Stimulated activated CD4-positive, alpha-beta T cell treated with anti-CD3 and anti-CD28 coated beads, TNF-alpha, amount 100 ng/mL, for 1 hour (primary cell): ENCODE measurements at places on chromosomes 4 and X.

GRCh38 chr4:6368601-6369000 is 99.0 kb downstream of the WFS1 start:
- no peak for DNase-seq

DNA sequence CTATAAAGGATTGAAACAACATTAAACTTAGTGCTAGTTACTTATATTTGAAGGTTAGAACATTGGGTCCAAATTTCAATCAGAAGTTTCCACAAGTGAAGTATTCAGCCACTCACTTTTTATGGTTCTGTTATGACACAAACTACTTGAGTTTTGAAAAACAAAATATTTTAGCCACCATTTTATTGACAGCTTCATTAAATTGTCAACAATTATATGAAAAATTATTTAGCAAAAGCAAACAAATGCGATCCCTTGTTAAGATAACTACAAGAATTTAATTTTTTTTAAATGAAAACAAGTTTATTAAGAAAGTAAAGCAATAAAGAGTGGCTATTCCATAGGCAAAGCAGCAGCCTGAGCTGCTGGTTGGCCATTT is 3.1 kb downstream of the CXCL2 start:
- no peak for DNase-seq

GRCh38 chr4:44738615-44739014 is 12.3 kb upstream of the GNPDA2 start:
- no peak for DNase-seq

GRCh38 chr4:184807256-184807655 is 18.5 kb downstream of the ACSL1 start:
- no peak for DNase-seq

GRCh38 chr4:37970702-37971101 is 10.5 kb downstream of the PTTG2 start:
- DNase-seq: peak; percentile 53

- no peak for DNase-seq
Measured at GRCh38 chrX:26032111-26032912, 105.8 kb upstream of the MAGEB18 start.

DNA sequence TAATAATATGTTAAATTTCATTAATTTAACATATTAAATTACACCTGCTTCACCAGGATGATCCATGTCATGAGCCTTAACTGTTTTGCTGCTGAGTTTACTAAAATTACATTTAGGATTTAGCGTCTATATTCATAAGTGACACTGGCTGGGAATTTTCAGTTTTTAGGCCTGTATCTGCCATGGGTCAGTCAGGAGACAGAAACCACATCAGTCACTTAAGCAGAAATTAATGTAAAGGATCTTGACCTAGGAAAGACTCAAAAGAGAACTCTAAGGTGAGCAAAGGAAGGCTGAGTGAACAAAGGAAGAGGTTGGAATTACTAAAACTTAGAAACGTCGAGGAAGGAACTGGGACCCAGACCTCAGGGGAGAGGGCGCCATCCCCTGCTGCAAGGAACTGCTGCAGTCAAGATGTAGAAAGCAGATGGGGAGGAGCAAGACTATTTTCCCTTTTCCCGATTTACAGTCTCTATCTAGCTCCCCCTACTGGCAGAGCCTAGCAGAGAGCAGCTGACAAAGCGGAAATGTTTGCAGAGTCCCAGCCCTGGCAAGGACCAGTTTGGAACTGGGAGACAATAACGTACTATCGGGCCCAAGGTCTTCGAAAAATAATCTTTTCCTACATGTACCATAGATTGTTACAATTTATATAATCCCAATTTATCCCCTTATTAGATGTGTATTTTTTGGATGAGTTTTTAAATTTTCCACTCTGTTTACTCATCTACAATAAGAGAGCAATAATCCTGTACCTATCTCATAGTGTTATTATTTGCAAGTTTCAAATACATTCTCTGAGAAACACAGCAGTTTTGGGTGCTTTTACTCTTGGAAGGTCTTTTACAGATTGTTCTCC is 22.6 kb upstream of the RBBP7 start:
- DNase-seq: no peak

DNA sequence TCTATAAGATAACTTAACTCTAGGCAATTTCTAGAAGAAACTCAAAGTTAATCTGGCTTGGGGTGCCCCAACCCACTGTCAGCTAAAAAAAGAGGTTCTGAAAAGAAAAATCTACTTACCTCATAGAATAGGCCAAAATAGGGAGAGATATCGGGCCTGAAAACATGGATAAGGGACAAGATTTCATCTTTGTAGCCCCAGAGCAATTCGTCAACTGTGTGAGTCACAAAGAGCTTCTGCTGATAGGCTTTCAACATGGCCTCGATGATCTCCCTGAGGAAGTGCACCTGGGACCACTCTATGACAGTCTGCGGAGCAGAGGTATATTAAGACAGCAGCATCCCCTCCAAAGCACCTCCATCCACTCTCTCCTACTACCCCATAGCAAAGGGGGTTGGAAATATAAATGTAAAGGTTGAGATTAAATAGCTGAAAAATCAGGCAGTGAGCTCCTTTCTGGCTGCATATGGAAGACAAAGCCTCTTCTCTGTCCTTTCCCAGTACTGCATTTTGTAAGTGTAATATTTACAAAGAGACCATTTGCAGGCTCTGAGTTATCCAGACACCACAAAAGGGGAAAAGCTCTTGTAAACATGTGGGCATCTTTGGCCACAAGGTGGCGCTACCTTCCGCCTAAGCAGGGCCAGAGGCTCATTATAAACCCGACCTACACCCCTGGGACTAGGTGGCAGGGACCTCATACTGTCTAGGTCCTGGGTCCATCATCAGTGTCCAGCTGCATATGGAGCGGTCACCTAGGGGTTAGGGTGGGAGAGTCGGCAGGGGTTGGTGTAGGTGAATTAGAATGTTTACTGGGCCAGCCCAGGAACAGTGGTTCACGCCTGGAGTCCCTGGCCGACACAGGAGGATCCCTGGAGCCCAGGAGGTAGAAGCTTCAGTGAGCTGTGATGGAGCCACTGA is 31.5 kb upstream of the NUP54 start:
- DNase-seq: peak; percentile 76

GRCh38 chr4:17327591-17327990 is 184.3 kb downstream of the QDPR start:
- no peak for DNase-seq

GRCh38 chr4:6901669-6902317 is 7.8 kb upstream of the TBC1D14 start:
- no peak for DNase-seq

DNA sequence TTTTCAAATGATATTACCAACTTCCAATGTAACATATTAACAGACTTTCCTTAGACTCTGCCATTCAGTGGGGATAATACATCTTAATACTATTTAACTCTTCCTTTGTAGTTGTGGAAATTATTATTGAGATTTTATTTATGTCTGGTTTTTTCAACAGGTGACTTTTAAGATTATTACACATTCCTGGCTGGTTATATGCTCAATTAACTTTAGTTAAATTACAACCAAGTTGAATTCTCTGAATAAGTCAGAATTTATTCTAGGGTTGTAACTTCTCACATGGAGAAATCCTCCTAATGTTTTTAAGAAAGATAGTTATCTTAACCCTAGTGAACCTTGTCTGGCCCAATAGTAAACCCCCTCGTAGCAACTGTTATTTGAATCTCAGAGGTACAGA is 107.3 kb downstream of the SLC10A6 start:
- DNase-seq: no peak

DNA sequence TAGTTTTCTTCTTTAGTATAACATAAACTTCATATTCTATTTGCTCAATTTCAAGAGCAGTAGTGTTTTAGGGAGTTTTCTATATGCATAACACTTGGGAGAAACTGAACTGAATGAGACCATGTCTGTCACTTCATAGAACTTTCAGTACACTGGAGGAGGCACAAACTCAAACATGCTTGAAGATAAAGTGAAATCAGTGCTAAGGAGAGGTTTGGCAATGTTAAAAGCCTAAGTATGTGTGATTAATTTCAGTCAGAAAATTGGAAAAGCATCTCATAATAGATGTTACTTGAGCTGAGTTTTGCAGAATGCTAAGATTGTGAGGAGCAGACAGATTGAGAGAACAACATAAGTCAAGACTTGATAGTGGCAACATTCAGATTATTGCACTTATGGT is 411.2 kb upstream of the HS3ST1 start:
- DNase-seq: no peak

- no peak for DNase-seq
Measured at GRCh38 chr4:155772459-155773195, 13.8 kb downstream of the GUCY1B1 start.

- no peak for DNase-seq
Measured at GRCh38 chrX:24799565-24799964, 105.8 kb downstream of the POLA1 start.

DNA sequence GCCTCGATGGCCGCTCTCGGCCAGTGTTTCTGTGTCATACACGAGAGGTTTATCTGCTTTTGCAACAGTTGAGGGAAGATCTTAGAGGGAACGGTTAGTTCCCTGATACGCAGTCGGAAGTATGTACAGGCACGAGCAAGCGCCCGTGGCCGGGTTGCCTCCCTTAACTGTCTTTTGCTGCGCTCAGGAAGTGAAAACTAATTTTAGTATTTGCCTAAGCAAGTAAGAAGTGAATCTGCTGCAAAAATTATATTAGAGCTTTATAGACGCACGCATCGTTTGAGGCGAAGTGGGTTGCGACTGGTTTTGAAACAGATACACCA is 695 bp downstream of the MTM1 start:
- DNase-seq: peak; percentile 13

GRCh38 chrX:68847172-68847571 is 18.4 kb downstream of the EFNB1 start:
- no peak for DNase-seq

DNA sequence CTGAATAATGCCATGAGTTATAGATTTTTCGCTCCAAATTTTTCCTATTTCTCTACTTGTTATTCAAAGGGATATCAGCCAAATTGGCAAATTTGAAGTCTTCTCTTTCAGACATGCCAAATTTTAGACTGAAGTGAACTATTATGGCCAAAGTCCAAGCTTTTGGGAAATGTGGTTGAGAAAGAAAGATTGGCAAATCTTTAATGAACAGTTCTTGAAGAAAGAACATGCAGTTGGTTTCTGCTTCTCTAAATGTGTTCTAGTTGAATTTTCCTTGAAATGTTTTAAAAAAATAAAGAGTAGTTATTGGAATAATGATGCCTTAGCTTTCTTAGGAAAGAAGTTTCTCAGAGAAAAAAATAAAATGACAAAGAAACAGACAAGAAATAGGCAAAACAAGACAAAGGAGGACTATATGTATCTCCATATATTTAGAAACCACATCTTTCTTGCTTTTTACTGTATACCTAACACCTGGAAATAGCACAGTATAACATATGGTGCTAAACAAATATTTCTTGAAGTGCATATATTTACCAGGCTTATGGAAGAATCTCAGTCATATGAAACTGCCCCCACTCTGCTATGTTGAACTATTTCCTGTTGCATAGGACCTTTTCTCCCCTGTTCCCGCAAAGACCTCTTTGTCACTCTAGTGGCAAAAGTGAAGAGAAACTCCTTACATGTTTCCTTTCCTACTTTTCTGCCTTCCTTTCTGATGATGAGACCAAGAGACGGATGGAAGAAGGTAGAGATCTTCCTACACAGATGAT is 250.0 kb downstream of the ARHGAP24 start:
- no peak for DNase-seq

- no peak for DNase-seq
Measured at GRCh38 chr4:138192113-138192512, 50.0 kb downstream of the SLC7A11 start.

GRCh38 chr4:98564852-98565251 is 93.6 kb downstream of the TSPAN5 start:
- DNase-seq: no peak

GRCh38 chr4:155411546-155411945 is 34.8 kb upstream of the MAP9 start:
- DNase-seq: no peak

DNA sequence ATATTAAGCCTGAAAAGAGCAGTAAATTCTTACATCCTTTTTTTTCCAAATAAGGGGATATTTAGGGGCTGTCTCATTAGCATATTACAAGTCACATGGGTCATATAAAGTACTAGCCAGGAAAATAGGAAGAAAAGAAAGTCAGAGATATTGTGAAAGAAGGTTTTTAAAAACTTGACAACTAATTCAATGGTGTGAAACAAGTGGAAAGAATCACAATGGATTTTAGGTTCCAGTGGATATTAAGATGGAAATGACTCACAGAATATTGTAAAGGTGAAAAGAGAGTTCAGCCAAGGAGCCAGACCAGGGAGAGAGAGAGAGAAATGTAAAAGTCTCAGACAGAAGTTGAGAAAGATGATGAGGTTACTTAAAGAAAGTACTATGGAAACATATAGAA is 297.2 kb downstream of the IQCM start:
- DNase-seq: no peak

- DNase-seq: no peak
Measured at GRCh38 chr4:25103418-25103817, 56.8 kb downstream of the SEPSECS start.

- DNase-seq: no peak
Measured at GRCh38 chrX:87578978-87579377, 61.4 kb downstream of the KLHL4 start.

DNA sequence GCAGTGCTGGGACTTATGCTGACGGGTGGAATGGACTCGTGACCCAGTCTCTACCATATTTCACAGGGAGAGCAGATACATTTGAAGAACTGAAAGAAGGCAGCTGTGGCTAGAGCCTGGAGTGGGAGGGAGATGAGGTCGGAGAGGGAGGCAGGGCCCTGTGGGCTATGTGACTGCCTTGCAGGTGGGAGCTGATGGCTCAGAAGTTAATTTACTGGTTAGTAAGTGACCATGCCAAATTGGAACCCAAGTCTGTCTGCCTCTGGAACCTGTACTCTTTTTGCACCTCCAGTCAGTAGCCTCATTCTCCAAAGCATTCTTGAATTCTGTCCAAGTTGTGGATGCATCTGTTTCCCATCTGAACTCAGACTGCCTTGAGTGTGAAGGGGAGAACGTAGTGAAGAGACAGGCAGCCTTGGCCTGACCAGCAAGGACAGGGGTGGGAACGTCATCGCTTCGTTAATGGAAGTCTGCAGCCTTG is 92.3 kb downstream of the REPS2 start:
- DNase-seq: no peak

GRCh38 chr4:130668859-130669258 is 1572.9 kb downstream of the C4orf33 start:
- DNase-seq: no peak

DNA sequence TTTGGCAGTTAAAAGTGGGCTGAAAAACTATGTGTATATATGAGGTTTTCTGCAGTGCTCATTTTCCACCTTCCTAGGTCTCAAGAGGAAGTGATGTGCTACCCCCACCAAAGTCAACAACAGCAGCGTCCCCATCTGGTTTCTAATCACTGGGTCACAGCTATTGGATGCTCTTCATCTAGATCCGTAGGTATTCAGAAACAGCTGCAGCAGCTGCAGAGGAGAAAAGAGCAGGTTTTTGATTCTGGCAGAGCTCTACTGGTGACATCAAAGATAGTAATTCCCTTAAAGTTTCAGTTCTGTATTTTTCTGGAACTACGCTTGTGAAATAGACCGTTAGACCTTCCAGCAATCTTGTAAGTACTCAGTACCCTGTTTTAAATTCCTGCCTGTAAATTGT is 5.8 kb upstream of the GUCY2F start:
- DNase-seq: no peak

DNA sequence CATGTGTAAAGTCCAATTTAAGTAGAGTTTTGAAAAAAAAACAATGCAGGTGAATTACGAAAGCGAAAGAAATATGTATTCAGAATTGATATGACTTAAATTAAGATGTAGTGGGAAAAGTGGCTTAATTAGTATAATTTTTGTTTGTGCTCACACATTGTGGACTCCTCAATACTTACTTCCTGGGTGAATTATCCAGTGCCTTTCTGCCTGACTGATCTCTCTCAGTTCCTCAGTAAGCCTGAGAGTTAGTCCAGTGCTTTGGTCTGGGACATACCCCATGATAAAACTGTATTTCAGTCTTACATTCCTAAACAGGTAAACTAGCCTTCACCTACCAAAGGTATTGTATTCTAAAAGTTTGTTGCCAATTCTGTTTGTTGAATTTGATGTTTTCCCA is 8.4 kb downstream of the PGAM4 start:
- DNase-seq: no peak
